ENCODE measurements at places on chromosomes 4 and X.

- no peak for DNase-seq
Measured at GRCh38 chr4:89579771-89580170, 257.2 kb downstream of the SNCA start.

GRCh38 chr4:121199742-121200561, 35.8 kb upstream of the TNIP3 start:
- no peak for DNase-seq

GRCh38 chr4:128483041-128483440, 195.4 kb upstream of the PGRMC2 start:
- DNase-seq: no peak

DNA sequence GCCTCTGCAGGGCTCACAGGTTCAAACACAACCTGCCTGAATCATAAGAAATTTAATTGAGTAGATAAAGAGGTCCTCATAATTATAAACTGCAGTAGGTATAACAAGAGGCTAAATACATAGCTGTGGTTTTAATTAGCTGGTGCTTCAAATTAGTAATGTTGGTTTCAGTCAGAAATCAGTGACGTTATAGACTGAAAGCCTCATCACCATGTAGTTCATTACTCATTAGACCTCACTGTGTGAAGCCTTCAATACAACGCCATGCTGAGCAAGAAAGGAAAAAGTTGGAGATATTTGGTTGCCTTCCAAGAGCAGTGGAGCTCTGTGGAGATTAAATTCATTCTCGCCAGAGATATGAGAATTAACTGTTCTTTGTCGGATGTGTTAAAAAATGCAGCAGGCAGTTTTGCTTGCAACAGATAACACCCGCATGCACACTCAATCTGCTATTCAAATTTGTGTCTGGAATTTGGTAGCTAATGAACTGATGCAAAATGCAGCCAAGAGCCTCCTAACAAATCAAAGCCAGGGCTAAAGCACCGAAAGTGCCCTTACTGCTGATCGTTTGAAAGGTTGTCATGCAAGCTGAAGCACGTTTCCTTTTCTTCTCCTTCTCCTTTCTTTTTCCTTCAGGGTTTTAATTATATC, 148.9 kb downstream of the AFF2 start:
- DNase-seq: no peak

- no peak for DNase-seq
Measured at GRCh38 chr4:164828955-164829354, 48.0 kb upstream of the APELA start.

GRCh38 chr4:3820806-3821579, 54.8 kb downstream of the ADRA2C start:
- no peak for DNase-seq

Data from head of caudate nucleus (tissue), 42 donors.